Mammary microvascular endothelial cell (primary cell): ENCODE measurements at places on chromosomes 3 and 15. TPM values are rescaled to one million over a fixed set of nuclear protein-coding genes. Genes with fewer than 3 reads are reported as not detected.

C3orf85 gene
- total RNA-seq, result not detected in 2 replicates

BLOC1S6 gene
- total RNA-seq, result 44.1 and 46.5 TPM in 2 replicates

SERINC4 gene
- 0.05 TPM in 1 of 2 replicates, not detected in the other for total RNA-seq

SPINK8 gene
- total RNA-seq, result not detected in 2 replicates

HCN4 gene
- not detected in 2 replicates for total RNA-seq

SPTSSB gene
- total RNA-seq, result not detected in 2 replicates

GOLGA8M gene
- 0.20 and 0.73 TPM in 2 replicates for total RNA-seq
